ENCODE measurements at places on chromosomes 1 and 21.

GRCh38 chr1:158039380-158039779 lies 45.9 kb downstream of the KIRREL1 start:
- DNase-seq, result no peak

DNA sequence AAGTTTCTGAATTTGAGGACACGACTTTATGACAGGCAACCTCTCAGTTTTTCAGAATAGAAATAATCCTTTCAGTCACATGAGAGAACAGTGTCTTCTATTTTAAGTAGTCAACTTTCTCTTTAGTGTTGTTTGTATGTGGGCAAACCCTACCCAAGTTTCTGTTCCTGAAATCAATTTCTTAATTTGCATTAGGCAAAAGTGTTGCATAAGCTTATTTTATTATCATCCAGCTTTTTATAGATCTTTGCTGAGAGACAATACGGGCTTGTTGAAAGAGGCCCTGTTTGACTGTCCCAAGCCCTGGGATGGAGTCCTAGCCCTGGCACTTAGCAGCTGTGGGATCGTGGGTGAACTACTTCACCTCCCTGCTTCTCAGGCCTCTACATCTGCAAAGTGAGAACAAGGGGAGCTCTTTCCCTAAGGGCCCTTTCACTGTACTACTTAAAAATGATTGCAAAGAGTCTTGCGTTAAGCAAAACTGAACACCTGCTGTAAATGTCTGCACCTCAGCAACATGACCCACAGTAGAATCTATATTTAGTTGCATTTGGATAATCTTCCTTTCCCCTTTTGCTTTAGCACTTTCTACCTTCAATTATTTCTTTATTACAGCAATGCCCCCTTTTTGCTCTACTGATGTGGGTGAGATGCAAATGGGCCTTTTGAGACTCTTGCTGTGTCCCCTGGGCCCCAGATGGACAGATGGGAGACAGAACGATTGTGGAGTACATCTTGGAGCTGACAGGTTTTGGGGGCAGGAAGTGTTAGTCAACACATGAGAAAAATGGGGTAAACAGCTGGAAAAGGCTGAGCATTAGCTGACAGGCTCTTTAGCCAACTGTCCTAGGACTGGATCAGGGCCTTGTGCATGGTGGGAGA lies 41.0 kb upstream of the SCAF4 start:
- DNase-seq, result no peak

- DNase-seq, result no peak
These were observed 3.9 kb downstream of the MAGI3 start for GRCh38 chr1:113394043-113394862.

- no peak for DNase-seq
These were observed 85.5 kb downstream of the PGBD5 start for GRCh38 chr1:230340526-230341161.

GRCh38 chr21:43939443-43940328 lies 72.4 kb upstream of the TRAPPC10 start:
- no peak for DNase-seq

DNA sequence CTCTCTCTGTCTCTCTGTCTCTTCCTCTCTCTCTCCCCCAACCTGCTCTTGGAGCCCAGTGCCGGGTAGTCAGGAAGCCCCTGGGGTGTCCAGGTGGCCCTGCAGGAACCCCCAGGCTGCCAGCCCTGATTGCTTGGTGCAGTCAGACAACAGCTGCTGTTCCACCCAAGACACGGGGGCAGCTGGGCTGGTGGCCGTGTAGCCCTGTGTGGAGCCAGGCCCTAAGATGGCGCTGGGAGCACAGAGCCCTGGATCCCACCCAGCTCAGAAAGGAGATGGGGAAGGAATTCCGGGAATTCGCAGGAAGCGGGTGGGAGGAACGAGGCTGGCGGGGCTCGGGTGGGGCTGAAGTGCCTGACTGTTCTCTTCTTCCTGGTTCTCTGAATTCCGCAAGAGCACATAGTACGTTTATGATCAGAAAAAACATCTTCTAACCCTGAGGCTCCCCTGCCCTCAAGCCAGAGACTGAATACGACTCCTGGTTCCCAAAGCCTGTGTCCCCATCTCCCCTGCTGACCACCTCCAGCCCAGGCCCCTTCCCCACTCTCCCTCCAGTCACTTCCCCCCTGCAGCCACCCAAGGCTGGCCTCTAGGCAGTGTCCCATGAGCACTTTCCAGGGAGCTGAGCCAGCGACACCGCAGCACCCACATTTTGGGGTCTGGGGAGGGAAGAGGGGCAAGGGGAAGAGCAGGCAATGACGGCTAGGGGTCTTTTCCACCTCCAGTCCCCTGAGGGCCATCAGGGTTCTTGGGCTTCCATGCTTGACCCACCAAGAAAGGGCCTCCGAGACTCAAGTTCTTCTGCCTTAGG lies 55.0 kb downstream of the WNT9A start:
- no peak for DNase-seq

- DNase-seq, result no peak
These were observed 9.2 kb downstream of the CLDN8 start for GRCh38 chr21:30206551-30207251.

GRCh38 chr1:191869790-191870312 lies 288.4 kb upstream of the RGS18 start:
- no peak for DNase-seq

GRCh38 chr1:168939110-168939946 lies 167.2 kb upstream of the ATP1B1 start:
- DNase-seq, result no peak

DNA sequence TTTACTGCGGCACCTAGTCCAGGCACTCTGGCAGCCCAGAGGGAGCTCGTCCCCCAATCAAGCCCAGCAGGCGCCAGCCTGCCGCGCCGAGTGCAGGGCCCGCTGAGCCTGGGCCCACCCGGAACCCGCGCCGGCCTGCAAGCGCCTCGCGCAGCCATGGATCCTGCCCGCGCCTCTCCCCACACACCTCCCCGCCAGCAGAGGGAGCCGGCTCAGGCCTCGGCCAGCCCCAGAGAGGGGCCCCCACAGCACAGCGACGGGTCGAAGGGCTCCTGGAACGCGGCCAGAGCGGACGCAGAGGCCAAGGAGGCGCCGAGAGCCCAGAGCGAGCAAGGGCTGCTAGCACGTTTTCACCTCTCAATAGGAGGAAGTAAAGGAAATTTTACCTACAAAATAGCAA lies 767.0 kb downstream of the MRPL39 start:
- DNase-seq, result no peak

- DNase-seq, result no peak
These were observed 108.7 kb downstream of the USH2A start for GRCh38 chr1:216314379-216315095.

GRCh38 chr1:158140764-158141192 lies 39.9 kb upstream of the CD1D start:
- DNase-seq, result no peak

- DNase-seq, result no peak
These were observed 84.9 kb downstream of the NTNG1 start for GRCh38 chr1:107225706-107226105.

DNA sequence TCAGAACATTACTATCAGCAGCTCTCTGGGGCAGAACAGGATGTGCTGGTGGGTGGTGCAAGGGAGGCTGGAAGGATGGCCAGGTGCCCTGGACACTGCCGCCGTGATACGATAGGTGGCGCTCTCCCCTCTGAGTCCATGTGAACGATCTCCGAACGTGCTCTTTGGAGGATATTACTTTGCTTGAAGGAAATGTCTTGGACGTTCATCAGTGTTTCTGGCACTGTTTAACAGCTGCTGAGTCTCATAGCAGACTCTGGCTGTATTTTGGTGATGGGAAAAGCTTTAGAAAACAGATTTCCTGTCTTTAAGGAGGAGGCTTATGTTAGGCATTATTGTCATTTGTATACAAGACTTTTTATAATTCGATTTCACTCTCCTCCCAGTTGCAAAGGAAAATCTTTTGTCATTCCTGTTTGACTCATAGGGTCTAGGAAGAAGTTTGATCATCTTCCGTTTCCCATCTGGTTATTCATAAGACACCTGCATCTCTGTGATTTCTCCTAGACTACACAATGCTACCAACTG lies 386.2 kb upstream of the ADGRL2 start:
- DNase-seq, result no peak
